Ovary (tissue), 10 donors: ENCODE measurements at places on chromosomes 7 and 10. TPM values are rescaled to one million over a fixed set of nuclear protein-coding genes. Genes with fewer than 3 reads are reported as not detected.

DNA sequence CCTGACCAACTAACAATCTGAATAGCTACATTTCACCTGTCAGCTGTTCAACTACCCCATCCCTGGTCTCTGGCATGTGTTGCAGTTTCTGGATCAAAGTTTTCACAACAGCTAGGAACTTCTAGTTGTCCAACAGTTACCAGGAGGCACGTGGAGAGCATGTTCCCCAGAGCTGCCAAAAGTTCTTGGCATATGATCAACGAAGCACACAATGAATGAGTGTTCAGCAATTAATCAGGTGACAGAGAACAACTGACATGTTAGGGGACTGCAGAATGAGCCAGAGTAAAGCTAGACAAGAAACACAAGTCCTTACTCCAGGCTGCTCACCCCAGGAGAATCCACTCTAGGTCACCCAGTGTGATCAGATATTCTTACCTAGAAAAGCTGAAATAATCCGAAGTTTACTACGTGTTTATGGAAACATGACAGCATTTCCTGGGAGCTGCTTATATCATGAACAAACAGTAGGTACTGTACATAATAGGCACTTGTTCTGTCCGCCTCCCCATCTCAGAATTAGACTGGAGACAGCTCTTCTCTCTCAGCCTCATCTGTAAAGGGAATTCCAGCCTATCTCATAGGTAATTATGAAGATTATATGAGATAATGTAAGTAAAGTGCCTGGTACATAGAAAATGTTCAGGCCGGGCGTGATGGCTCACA lies 50.6 kb downstream of the ZNF438 start:
- H3K27me3 ChIP-seq = no peaks in the 10 kb centered on the region
- no peak overlapping the region for H3K27ac ChIP-seq
- no peaks in the 10 kb centered on the region for H3K36me3 ChIP-seq
- H3K4me1 ChIP-seq = peaks cover 4% of the 10 kb centered on the region
- no peak overlapping the region for H3K4me3 ChIP-seq

The GPNMB gene
- 48.1 TPM for total RNA-seq

The TRIL gene
- total RNA-seq = 6.9 TPM

DNA sequence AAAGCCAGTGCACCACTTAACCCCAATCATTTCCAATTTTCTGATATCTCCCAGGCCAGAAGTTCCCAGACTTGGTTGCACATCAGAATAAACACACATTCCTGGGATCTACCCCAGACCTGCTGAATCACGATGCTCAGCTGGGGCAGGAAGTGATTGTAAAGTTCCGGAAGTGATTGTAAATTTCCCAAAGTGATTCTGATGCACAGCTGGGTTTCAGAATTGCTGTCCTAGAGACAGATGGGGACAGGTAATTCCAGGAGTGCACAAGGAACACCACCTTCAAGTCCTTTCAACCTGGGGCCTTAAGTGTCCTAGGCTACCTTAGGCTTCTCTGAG lies 104.2 kb upstream of the EEPD1 start:
- DNase-seq = no peak
- no peak overlapping the region for H3K4me3 ChIP-seq
- H3K4me1 ChIP-seq = peaks cover 2% of the 10 kb centered on the region
- H3K27me3 ChIP-seq = no peaks in the 10 kb centered on the region
- no peak overlapping the region for H3K27ac ChIP-seq

- H3K27me3 ChIP-seq = no peaks in the 10 kb centered on the region
- H3K4me3 ChIP-seq = no peak overlapping the region
- no peaks in the 10 kb centered on the region for H3K36me3 ChIP-seq
- H3K4me1 ChIP-seq = peaks cover 19% of the 10 kb centered on the region
These were observed 277.7 kb downstream of the DNAJB6 start for GRCh38 chr7:157614457-157615020.

DNA sequence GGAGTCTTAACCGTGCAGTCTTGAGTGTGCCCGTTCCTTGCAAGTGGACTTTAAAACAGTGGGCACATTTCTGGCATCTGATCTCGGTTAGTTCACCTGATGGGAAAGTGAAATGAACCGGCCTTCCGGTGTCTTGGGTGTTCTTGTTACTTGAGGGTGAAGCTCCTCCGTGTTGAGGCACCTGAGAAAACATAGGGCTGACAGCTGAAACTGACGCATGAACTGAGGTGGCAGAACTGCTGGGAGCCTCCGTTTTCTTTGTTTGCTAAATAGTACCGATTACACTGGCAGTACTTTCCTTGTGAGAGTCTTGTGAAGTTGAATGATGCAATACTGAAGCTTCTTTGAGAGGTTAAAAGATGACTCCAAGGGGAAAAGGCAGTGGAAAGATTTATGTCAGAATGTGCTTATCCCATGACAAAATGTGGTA lies 62.8 kb upstream of the SAMD8 start:
- no peak overlapping the region for H3K4me3 ChIP-seq
- no peak overlapping the region for H3K27ac ChIP-seq
- DNase-seq = no peak
- no peaks in the 10 kb centered on the region for H3K4me1 ChIP-seq
- H3K36me3 ChIP-seq = no peaks in the 10 kb centered on the region
- no peaks in the 10 kb centered on the region for H3K27me3 ChIP-seq

The SUPV3L1 gene
- total RNA-seq = 28.4 TPM

DNA sequence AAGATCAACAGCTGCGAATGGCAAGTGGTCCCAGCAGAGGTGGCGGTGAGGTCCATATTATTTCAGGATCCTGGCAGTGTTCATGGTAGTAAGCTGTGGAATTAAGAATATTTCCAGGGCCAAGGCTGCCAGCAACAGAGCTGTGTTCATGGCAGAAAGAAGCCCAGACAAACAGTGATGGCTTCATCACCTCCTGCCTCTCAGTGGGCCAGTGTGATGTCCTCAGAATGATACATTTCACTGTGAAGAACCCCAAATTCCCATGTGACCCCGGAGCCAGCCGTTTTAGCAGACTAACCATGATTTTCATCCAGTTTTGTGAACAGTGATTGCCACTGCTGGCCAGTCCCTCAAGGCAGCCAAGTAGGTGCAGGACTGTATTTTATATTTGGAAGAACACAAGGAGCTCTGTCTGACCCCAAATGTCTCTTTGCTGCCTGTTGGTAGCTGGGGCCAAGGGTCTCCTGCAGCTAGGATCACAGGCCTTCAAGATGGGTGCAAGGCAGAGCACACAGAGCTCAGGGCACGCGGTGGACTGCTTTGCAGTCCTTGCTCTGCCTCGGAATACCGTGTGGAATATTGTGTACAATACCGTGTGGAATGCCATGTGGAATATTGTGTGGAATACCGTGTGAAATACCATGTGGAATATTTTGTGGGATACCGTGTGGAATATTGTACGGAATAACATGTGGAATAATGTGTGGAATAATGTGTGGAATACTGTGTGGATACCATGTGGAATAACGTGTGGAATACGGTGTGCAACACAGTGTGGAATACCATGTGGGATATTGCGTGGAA lies 132.3 kb upstream of the CHST15 start:
- peaks cover 9% of the 10 kb centered on the region for H3K4me1 ChIP-seq
- H3K36me3 ChIP-seq = no peaks in the 10 kb centered on the region
- DNase-seq = no peak
- no peak overlapping the region for H3K4me3 ChIP-seq
- H3K27me3 ChIP-seq = no peaks in the 10 kb centered on the region

DNA sequence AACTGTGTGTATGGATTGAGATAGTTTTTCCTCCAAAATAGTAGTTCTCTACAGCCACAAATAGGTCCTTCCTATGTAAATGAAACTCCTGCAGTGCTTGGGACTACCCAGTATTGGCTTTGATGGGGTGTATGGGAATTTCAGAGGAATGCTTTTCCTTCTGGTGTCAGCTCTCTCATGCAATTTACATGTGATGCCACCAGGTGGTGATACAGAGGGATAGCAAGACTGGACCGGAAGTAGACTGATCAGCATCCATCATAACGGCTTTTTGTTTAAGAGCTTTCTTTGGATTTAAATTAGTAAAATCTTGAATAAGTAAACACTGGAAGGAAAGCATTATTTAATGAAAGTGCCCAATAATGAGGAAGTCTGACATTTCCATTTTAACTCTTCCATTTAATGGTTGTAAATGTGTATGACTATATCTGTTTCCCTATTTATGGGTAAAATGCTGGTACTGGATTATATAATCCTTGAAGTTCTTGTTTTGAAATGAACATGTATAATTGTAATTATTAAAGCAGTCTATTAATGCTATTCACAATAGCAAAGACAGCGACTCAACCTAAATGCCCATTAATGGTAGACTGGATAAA lies 22.7 kb downstream of the DYNC1I1 start:
- H3K27me3 ChIP-seq = no peaks in the 10 kb centered on the region
- no peak for DNase-seq
- no peaks in the 10 kb centered on the region for H3K4me1 ChIP-seq
- H3K36me3 ChIP-seq = no peaks in the 10 kb centered on the region

DNA sequence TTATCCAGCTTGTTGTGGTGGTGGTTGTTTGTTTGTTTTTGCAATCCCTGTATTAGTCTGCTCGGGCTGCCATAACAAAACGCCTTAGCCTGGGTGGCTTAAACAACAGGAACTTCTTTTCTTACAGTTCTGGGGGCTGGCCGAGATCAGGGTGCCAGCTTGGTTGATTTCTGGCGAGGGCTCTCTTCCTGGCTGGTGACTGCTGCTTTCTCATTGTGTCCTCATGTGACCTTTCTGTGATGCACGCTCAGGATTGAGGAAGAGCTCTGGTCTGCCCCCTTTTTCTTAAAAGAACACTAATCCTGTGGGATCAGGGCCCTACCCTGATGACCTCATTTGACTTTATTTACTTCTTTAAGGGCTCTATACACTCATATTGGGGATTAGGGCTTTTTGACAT lies 107.1 kb upstream of the NRP1 start:
- DNase-seq = no peak
- H3K27ac ChIP-seq = no peak overlapping the region
- no peaks in the 10 kb centered on the region for H3K36me3 ChIP-seq

GRCh38 chr10:74852381-74852780 lies 26.0 kb downstream of the KAT6B start:
- H3K4me1 ChIP-seq = peaks cover 18% of the 10 kb centered on the region
- no peaks in the 10 kb centered on the region for H3K27me3 ChIP-seq
- no peaks in the 10 kb centered on the region for H3K36me3 ChIP-seq
- DNase-seq = no peak

The SDK1 gene
- total RNA-seq = 4.4 TPM

DNA sequence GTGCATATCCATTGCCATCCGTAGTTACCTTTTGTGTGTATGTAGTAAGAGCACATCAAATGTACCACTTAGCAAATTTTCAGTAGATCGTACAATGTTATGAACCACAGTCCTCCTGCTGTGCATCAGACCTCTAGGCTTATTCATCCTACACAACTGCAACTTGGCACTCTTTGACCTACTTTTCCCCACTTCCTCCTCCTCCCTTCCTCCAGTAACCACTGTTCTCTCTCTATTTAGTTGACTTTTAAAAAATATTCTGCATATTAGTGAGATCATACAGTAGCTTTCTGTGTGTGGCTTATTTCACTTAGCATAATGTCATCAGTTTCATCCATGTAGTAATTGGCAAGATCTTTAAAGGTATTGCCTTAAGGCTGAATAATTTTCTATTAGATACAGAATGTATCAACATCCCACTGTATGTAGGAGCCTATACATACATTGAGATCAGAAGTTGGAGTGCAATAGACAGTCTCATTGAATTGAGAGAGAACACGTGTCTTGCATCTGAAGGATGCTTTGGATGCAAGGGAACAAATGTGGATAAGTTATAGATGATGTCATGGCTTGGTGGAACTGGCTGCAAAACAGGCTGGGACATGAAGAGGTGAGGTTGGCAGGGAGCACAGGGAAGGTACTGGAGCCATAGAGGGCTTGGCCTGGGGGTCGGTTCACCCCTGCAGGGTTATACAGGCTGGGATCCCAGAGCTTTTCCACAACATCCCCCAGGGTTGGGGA lies 83.0 kb upstream of the FAM180A start:
- no peak overlapping the region for H3K27ac ChIP-seq
- H3K4me3 ChIP-seq = no peak overlapping the region
- DNase-seq = no peak
- H3K36me3 ChIP-seq = no peaks in the 10 kb centered on the region

DNA sequence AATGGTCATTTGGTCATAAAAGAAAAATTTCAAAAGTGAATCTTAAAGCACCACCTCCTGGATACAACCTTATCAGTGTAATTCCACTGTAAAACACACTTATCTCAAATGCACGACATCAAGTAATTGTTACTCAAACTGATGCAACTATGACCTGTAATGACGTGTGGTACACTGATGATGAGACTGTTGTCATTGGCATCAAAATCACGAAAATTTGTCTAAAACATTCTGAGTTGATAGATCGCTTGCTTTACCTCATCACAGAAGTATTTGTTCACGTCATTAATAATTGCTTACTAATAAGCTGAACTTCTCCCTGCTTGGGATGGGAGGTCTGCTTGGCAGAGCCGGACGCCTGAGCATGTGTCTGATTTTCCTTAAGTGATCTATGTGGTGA lies 221.8 kb upstream of the KLF6 start:
- no peak overlapping the region for H3K27ac ChIP-seq
- H3K27me3 ChIP-seq = no peaks in the 10 kb centered on the region
- no peaks in the 10 kb centered on the region for H3K4me1 ChIP-seq
- H3K36me3 ChIP-seq = no peaks in the 10 kb centered on the region
- H3K4me3 ChIP-seq = no peak overlapping the region
- no peak for DNase-seq
